Effector CD8-positive, alpha-beta T cell (primary cell): ENCODE measurements at places on chromosomes 1 and 21.

GRCh38 chr1:214004795-214005194 is 17.0 kb downstream of the PROX1 start:
- DNase-seq, result no peak

DNA sequence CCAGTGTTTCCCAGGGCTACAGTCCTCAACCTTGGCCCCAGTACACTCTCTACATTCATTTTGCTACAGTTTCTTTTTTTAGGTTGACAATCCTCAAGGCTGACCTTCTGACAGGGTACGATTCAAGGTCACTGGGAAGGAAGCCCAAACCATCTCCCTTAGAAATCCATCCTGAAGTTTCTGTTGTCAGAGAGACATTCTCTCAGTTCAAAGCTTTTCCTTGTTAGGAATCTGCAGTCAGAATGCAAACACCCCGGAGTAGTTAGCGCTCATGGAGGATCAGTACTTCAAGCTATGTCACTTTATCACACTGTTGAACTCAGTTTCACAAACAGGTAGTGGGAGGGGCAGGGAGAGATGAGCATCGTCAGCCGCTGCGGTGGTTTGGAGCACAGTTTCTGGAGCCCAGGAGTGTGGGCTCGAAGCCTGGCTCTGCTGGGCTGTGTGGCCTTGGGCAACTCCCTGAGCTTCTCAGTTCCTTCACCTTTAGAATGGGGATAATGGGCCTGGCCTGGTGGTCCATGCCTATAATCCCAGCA is 4.2 kb downstream of the SLC2A5 start:
- no peak for DNase-seq

GRCh38 chr1:207181847-207182246 is 77.8 kb downstream of the C4BPA start:
- DNase-seq, result no peak

DNA sequence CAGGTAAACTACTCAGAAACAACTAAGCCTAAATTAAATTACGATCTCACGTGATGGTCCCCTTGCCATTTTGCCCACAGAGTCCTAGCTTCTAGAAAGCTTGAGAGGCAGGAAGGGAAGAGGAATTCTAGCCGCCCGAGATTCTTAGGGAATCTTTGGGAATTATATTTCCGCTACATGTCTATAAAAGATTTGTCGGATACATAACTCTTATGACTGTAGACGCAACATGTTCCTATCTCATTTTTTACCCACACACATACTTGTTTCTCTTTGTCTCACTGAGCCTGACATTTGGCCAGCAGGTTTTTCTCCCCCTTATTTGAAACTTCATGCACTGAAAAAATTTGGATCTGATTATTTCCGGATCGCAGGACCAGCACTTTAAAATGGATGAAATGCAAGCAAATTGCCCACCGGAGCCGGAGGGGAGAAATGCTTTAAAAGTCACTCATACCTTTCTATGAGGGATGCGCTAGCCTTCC is 5.5 kb downstream of the GLIS1 start:
- no peak for DNase-seq

DNA sequence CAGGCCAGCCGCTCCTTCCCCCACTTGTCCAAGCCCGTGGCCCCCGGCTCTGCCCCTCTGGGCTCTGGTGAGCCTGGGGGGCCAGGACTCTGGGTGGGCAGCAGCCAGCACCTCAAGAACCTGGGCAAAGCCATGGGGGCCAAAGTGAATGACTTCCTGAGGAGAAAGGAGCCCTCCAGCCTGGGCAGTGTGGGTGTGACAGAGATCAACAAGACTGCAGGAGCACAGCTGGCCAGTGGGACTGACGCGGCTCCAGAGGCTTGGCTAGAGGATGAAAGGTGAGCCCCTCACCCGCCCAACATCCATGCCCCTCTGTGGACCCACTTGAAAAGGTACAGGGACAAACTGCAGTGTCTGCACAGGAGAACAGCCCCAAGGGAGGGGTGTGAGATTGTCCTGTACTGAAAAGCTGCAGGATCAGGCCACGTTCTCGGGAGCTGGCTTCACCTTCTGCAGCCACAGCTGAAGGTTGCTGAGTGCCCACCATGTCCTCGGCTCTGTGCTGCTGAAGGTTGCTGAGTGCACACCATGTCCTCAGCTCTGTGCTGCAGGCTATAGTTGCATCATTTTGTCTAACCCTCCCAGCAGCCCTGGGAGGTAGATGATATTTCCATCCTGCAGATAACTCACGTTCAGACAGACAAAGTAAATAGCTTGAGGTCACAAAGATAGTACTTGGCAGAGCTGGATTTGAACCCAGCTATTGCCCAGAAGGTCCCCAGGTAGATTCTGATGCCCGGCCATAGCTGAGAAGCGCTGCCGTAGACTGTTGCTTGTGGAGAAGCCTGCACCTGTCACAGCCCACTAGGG is 618 bp downstream of the C1orf226 start:
- no peak for DNase-seq
